ENCODE measurements at places on chromosomes 1 and 21.

GRCh38 chr1:59034925-59035324 is 251.1 kb upstream of the JUN start:
- no peak for DNase-seq

DNA sequence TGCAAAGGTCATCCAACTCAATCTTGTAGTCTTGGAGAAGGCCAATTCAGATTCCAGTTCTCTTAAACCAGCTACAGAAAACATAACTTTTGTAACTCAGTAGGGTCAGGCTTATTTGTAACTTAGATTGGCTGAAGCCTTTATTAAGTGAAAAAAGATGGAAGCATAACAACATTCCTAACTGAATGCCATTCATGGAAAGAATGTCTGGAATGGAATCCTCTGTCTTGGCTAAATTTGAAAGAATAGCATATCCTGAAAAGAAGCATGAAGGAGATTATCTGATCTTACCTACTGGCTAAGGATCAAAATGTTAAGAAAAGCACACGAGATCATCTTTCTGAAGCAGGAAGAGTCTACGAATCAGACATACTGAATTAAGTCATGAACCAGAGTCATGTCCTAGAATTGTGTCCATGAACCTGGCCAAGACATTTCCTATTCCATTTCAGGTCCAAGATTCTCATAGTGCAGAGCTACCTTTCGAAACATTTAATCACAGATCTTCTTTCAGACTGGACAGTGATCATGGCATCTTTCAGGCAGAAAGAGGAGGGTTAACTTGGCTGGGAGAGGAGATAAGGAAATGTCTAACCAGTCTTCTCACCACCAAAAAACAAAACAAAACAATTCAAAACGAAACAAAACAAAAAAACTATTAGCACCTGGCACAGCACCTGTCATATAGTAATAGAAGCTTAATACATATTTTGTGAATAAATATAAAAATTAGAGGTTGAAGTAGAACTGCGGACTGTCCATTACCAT is 75.6 kb downstream of the XCL2 start:
- no peak for DNase-seq

- DNase-seq = no peak
Observed at GRCh38 chr1:216054600-216054999, 368.6 kb downstream of the USH2A start.

DNA sequence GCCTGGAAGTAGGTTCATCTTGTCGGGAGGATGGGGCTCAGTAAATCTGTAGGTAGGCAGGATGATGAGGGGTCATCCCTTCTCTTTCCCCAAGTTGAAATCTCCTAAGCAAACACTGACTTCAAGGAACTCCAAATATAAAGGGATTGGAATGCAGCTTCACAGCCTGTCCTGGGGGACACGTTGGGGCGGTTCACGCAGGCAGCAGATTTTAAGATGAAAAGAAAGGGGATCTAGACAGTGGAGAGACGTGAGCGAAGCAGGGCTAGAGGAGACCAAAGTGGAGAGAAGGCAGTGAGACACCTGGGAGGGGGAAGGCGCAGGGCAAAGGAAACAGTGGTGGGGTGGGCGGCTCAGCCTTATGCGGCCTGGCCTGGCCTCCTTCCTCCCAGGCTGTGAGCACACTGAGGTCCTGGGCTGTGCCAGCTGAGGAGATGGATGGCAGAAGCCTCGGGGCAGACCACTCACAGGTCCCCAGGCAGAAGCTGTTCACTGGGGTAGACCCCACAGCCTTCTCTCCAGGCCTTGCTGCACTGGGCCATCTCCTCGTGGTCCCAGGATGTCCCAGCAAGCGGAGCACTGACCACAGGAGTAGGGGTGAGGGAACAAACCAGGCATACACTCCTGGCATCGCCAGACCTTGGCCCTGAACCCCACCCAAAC is 51.7 kb downstream of the TOR1AIP2 start:
- DNase-seq = no peak

DNA sequence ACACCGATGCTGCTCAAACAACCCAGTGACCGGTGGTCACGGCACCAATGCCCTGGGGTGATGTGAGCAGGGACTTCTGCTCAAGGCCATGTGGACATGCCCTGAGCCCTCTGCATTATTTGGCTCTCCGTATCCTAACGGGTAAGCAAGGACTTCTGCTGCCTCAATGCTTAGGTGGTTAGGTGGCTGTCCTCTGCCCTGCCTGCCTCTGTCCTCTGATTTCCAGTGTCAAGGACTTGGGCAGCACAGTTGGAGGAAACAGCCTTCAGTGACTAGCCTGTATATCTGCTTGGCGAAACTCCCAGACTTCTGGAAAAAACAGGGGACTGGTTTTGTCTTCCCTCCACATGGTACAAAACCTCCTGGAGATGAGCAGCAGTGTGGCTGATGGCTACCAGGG is 34.5 kb downstream of the DNAJC11 start:
- no peak for DNase-seq

- DNase-seq = no peak
Observed at GRCh38 chr1:95096218-95096841, 20.8 kb upstream of the TLCD4 start.

DNA sequence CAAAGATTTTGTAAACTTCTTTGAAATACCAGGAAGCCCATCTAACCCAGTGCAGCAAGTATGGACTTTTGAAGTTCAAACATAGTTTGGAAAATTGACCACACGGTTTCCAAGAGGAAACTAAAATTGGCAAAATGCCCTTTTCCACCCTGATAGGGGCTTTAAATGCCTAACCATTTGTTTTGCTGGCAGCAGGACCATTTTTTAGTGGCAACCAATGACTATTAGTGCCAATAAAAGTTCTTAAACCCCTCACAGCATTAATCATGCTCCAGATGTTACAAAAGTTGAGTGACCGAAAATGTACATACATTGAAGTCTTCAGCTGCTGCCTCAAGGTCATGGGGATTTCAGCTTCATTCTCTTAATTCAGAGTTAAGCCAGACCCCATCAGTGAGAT is 46.4 kb upstream of the ENAH start:
- no peak for DNase-seq

DNA sequence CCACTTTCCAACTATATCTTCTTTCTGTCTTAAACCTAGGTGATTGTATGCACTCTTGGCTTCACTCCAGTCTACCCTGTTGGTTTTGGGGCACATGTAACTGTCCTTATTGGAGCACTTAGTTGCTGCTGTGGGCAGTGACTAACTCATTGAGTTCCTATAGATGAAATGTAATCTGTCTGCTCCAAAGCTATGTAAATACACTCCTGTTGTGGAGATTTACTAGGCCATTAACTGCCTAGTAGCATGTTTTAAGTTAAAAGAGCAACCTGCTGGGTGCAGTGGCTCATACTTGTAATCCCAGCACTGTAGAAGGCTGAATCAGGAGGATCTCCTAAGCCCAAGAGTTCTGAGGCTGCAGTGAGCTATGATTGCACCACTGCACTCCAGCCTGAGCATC is 137.6 kb downstream of the ZMYM4 start:
- DNase-seq = no peak
